ENCODE measurements at places on chromosomes 7 and 10. TPM values are rescaled to one million over a fixed set of nuclear protein-coding genes. Genes with fewer than 3 reads are reported as not detected.

DNA sequence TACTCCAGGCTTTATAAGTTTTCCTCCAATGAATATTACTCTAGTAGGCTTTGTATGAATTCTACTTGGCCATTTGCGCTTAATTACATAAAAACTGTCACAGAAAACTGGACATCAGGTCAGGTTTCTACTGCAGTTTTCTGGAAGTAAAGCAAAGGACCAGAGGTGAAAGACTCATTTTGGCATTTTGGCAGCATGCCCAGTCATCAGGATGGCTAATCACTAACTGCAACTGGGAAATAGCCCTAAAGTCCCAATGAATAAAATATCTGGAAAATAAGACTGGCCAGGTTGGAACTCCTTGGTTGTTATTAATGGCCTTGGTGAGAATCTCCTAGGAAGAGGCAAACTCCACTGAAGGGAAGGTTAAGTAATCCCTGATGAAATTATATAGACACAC is 75.5 kb downstream of the COPG2 start:
- no peak for DNase-seq

DNA sequence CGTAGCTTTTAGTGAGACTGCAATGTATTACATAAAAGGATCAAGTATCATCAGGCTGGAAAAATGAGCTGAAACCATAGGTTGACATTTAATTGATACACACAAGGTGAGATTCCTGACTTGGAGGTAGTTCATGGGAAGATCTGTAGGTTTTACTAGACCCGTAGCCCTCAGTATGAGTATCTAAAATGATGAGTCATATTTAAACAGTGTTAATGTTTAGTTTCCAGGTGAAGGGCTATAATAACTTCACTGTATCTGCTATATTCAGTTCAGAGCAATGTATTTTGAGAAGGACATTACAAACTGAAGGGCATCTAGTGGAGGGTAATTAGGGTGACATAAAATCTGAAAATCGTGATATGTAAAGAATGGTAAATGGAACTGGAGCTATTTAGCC is 35.0 kb downstream of the ENTPD1 start:
- no peak for DNase-seq

DNA sequence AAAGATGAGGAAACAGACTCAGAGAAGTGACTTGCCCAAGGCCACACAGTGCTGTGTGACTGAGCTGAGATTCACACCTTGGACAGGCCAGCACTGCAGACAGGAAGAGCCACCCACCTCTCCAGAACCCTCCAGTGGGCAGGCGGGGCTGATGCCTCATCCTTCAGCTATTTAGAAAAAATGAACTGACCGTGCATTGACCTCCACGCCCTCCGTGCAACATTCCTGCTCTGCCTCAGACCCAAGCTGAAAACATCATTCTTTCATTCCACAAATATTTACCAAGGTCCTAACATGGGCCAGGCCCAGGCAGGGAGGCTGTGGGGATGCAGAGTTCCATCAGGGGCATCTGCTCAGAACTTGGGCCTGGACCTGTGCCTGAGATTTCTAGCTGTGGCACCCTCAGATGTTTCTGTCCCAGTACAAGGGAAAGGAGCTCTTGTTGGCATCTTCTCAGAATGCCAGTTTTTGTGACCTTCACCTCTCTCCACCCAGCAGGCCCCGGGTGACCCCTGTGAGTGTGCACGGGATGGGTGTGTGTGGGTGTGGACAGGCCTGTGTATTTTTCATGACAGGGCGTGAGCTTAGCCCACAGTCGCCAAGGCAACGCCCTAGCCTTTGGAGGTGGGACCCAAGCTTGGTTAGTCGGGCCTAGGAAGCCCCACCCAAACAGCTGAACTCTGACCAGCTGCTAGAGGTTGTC is 6.5 kb downstream of the VSIR start:
- DNase-seq = peak; percentile 92

DNA sequence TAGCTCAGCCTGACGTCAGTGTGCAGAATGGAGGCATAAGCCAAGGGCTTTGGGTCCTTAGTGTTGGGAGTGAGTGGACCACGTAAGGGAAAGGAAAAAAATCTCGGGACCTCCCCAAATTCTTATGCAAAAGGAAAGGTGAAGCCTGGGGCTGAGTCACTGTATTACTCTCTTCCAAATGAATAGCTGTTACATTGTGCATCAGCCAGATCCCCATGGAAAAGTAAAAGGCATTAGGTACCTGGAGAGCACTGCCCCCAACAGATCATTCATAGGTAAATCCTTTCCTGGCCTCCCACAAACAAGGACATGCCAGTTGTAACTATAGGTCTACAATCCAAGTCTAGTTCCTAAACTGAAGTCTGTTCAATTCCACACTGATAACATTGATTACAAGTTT is 170.5 kb downstream of the C1GALT1 start:
- no peak for DNase-seq

- no peak for DNase-seq
Observed at GRCh38 chr7:104650991-104651640, 322.7 kb downstream of the LHFPL3 start.

FAM25G gene
- total RNA-seq = not detected

RFC2 gene
- total RNA-seq = 37.0 TPM

CPA2 gene
- 0.75 TPM for total RNA-seq

DNA sequence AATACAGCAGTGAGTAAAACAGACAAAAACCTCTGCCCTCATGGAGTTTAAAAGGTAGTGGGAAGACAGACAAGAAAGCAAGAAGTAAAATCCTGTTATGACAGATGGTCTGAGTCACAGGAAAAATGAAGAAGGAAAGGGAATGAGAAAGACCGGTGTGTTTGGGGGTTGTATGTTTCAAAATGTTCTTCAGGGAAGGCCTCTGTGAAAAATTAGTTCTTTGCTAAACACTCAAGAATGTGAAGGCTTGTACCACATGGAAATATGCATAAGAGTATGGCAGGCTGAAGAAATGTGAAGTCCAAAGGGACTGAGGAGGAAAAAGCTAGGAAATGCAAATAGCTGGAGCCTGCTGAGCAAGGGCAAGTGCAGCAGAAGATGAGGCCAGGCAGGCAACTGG is 315.9 kb upstream of the SEMA3A start:
- no peak for DNase-seq

Data from NCI-H460 (cell line).